ACHN (cell line): ENCODE measurements at places on chromosomes 6 and 20.

DNA sequence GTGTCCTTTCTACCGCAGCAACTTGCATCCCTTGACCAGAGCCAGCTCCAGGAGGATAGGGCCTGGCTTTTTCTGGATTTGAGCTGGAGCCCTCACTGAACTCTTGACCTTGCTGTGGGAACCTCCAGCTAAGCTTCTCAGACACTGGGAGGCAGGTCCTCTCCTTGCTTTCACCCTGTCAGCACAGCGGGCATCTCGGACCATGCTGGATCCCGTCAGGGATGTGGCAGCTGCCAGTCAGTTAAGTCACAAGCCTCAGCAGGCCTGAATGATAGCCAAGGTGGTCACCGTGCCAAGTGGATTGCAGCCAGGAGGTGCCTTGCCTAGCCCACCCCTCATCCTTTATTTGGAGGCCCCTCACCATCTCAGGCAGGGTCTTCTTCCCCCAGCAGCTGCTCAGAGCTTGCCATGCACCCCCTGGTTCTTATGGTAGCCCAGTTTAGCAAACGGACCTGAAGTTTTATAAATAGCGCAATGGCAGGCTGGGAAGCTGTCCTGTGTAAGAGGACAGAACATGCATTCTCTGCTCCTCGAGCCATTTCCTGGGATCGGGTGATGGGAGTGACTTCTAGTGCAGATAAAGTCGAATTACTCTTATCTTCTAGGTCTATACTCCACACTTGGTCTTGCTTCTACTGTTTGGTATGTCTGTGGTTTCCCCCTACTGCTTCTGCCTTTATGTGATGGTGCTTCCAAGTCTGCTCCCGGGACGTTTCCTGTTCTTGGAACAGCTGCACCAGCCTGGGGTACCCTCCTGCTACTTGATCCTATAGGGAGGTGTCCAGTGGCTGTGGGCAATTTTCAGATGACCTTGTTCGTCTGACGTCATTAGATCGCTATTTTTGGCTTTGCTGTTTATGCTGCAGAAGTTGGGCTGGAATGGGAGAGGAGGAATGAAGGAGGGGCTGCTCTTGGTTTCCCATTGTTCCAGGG lies 7.1 kb upstream of the MYLK2 start:
- DNase-seq = no peak

DNA sequence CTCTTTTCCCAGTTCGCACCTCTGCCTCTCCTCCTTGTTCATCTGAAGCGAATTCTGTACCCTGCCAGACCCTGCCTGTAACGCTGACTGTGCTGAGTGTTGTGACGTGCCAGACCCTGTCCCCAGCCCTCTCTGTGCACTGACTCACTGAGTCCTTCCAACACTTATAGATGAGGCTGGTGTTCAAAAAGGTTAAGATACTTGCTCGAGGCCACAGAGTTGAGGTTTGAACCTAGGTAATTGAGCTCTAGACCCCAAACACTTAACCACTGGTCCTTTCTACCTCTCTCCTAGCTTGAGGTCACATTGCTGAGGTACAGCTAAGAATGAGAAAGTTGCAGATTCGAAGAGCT lies 45.7 kb upstream of the NEDD9 start:
- DNase-seq = no peak

GRCh38 chr6:169452117-169452868 lies 198.6 kb upstream of the THBS2 start:
- DNase-seq = no peak

- DNase-seq = no peak
These were observed 381 bp upstream of the PEX7 start for GRCh38 chr6:136822046-136822375.

GRCh38 chr20:5729348-5729747 lies 20.9 kb upstream of the SHLD1 start:
- no peak for DNase-seq

DNA sequence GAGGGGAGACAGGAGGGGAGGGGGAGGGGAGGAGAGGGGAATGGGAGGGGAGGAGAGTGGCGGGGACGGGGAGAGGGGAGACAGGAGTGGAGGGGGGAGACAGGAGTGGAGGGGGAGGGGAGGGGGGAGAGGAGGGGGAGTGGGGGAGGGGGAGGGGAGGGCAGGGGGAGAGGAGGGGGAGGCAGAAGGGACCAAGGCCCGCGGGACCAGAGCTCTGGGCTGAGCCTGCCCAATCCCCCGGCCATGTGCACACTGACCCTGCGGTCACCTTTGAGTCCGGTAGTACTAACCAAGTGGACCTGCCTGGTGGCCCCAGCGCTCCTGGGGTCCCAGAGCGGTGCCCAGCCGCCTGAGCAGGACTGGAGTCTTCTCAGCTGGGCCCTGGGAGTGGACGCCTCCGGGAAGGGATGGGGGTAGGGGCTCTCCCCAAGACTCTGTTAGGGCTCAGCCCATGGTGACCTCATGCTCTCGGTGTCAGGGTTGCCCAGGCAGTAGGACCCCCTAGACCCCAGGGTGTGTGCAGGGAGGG lies 471 bp upstream of the KCNQ2 start:
- DNase-seq = no peak

- DNase-seq = no peak
These were observed 1.2 kb downstream of the ACSS1 start for GRCh38 chr20:25056690-25057233.

- DNase-seq = no peak
These were observed 341.6 kb downstream of the PRKN start for GRCh38 chr6:162385980-162386379.

DNA sequence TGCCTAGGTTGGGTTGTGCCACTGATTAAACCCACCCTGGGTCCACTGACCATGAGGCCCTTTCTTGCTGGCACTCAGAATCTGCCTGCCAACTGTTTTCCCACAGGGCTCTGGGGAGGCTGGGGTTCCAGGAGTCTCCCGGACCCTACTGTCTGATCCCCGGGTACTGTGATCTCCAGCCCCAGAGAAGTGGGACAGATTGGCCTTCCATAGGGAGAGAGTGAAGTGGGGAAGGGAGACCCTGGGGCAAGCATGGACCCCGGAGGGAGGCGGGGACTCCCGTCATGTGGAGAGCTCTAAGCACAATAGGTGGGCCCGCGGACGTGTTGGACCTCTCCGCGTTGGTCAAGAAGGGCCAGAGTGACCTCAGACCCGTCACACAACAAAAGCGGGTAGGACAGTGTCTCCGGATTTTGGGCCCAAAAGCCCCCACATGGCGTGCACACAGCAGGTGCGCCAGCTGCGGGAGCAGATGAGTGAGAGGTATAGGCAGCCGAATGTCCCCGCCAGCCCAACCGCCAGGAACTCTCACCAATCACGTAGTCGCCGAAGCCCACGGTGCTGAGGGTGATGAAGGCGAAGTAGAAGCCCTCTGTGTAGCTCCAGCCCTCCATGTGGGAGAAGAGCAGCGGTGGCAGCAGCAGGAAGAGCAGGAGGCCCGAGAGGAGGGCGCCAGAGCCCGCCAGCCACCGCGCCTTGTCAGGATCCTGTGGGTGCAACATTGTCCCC lies 10.6 kb downstream of the KCNK17 start:
- no peak for DNase-seq

DNA sequence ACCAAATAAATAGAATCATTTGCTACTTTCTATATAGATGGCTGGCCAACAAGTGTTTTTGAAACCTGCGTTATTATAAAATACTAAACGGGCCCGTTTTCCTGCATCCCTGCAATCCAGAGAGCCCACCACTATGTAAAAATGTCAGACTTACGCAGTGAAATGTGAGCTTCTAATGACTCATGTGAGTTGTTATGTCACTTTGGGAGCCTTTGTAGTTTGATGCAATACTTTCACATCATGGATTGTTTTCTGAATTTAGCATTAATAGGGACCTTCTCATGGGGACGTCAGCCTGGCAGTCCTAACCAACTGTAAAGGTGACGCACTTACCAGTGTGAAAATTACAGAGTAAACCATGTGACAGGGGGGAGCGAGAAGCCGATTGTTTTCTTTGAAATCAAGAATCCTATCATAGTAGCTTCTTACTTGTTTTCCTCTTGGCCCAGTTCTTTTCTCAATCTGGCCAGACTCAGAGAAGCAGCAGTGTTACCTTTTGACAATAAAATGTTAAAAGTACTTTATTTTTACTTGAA lies 75.3 kb downstream of the SSR1 start:
- no peak for DNase-seq

GRCh38 chr20:39195582-39196021 lies 233.5 kb downstream of the DHX35 start:
- no peak for DNase-seq

DNA sequence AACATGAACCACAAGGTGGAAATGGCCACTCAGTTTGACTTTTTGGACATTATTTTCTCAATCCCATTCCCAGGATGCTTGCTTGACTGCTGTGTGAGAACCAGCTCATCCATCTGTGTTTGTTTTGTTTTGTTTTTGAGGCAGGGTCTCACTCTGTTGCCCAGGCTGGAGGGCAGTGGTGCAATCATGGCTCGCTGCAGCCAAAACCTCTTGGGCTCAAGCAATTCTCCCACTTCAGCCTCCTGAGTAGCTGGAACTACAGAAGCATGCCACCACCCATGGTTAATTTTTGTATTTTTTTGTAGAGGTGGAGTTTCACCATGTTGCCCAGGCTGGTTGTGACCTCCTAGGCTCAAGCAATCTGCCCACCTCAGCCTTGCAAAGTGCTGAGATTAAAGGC lies 166.0 kb upstream of the CDH4 start:
- DNase-seq = no peak

DNA sequence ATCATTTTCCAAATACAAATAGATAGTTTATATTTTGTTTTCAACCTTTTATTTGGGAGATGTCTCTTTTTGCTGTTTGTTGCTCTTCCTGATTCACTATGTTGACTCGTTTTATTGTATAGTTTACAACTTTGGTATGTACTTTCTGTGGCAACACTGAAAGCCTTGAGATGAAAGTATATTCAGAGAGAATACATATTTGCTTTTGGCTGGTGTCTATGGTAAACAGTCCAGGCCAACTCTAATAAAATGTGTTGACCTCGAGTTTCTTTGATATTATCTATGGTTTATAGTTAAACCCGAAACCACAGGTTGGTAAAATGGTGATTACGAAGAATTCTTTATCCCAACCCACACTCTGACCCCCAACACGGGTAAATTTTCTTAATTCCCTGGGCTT lies 919.6 kb upstream of the MAP3K7 start:
- no peak for DNase-seq

DNA sequence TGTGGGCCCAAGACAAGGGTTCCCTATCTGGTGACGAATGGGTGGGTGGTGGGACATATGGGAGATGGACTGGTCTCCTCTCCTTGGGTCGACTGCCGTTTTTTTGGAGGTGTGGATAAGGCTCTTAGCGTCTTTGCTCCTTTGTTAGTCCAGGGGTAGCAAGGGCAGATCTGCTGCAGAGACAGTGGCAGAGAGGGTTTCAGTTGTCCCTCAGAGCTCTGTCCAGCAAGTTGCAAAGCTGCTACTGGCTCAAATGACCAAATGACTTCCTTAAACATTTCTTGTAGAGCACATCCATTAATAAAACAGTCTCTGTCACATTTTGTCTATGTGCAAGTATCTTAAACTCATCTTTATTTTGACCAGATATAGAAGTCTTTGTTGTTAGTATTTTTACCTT lies 508.0 kb upstream of the ADGRB3 start:
- no peak for DNase-seq

DNA sequence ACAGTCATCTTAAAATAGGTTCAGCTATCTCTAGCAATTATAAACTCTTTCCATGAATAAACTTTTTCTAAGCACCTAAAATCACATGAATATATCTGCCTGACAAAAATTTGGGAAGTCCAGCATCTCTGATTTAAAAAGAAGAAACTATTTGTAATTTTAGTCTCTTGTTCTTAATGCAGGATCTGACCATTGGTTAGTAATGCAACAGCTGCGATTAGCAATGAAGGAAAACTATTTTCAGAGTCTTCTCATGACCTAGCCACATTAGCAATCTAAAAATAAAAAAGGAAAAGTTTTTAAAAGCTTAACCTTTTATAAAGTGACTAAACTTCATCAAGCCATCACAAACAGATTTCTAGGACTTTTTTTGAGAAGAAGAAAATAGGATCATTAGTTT lies 97.5 kb downstream of the PTPRK start:
- no peak for DNase-seq

DNA sequence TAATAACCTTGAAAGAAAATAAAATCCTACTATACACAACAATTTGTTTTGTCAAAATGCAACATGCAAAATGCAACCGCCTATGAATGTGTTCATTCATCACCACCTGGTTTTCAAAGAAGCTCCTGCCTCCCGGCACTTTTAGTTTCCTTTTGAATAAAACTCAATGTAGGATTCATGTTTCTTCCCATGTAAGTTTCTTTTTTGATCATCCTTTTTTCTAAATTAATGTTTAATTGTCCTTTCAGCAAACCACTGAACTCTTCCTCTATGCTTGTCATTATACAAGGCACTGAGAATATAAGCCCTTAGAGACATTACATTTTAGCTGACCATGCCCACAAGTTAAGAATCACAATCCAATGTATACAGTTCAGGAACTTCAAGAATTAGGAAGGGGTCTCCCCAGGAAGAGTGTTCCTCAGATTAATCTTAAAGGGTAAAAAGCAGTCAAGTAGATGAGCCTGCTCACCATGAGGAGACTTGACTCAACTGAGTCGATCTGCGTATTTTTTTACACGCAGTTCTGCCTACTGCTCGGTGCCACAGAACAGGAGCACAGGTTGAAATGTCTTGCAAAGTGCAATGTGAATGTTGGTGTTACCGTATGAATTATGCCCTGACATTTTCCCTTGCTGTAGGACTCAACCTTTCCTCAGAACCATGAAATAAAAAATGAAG lies 7.2 kb upstream of the THEMIS start:
- no peak for DNase-seq

DNA sequence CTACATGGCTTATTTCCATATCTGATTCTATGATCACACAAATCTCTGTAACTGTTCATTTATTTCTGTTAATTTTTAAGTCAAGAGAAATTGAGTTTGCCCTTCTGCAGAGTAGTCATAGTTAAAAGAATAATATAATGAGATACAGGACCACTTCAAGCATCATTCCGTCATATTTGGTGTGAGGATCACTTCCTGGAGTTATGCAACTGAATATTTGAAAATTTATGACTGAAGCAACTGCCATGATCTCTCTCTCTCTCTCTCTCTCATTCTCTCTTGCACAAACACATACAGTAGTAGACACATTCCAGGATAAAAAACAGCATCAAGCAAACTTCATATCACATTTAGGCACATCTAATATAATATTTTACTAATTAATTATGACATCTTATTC lies 116.4 kb downstream of the COL9A1 start:
- no peak for DNase-seq

DNA sequence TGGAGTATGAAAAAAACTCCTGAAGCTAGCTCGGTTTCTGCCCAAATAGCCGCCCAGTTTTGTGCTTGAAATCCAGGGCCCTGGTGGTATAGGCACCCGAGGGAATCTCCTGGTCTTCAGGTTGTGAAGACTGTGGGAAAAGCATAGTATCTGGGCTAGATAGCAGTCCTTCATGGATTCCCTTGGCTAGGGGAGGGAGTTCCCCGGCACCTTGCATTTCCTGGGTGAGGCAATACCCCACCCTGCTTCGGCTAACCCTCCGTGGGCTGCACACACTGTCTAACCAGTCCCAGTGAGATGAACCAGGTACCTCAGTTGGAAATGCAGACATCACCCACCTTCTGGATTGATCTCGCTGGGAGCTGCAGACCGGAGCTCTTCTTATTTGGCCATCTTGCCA lies 184.5 kb upstream of the SLC35B3 start:
- no peak for DNase-seq
